ENCODE measurements at places on chromosomes 6 and 20. TPM values are rescaled to one million over a fixed set of nuclear protein-coding genes. Genes with fewer than 3 reads are reported as not detected.

- no peaks in the 10 kb centered on the region for H3K27me3 ChIP-seq
- no peak overlapping the region for H3K4me3 ChIP-seq
- H3K36me3 ChIP-seq: no peaks in the 10 kb centered on the region
- DNase-seq: no peak
These were observed 507.6 kb downstream of the HAO1 start for GRCh38 chr20:7432612-7433011.

DNA sequence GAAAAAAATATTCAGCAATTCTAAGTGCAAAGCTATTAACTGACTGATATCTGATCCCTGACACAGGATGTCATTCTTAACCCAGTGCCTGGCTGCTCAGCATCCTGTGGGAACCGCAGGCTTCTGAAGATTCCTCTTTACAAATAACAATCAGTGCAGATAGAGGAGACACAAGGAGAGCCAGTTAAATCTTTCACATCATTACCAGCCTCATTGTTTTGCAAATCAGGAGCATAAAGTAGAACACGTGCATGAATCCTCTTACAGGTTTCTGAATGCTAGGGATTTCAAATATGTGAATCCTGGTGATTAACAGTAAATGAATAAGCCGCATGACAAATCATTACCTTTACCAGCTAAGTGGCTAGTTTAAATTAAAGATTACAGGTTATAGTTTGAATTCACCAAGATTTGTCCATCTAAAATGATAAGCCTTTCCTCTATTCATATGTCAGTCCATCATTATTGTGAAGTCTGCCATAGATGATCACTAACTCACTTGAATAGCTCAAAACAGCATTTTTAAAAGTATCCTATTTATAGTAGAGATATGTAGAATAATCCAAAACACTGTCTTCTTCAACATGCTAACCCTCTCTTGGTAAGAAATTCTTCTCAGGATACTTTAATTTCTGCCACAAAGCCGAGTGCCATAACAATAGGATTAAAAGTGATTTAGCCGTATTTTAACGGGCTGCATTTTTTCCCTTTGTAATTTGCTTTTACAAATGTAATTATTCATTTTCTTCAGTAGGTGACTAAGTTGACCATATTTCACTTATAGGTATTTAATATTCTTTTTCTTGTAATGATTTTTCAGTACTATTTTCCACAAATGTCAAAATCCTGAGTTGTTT lies 367.3 kb upstream of the EPHA7 start:
- H3K4me3 ChIP-seq: no peak overlapping the region
- DNase-seq: no peak
- H3K27ac ChIP-seq: no peak overlapping the region
- H3K27me3 ChIP-seq: no peaks in the 10 kb centered on the region

GRCh38 chr20:52076164-52076563 lies 115.4 kb downstream of the ZFP64 start:
- H3K27me3 ChIP-seq: no peaks in the 10 kb centered on the region
- no peak overlapping the region for H3K4me3 ChIP-seq
- no peak overlapping the region for H3K27ac ChIP-seq
- no peak for DNase-seq
- H3K4me1 ChIP-seq: peaks cover 3% of the 10 kb centered on the region

Gene UBD
- 3.1 TPM for total RNA-seq

- DNase-seq: peak; percentile 87
- no peaks in the 10 kb centered on the region for H3K27me3 ChIP-seq
- peak overlapping the region; percentile 93 for H3K4me3 ChIP-seq
- no peaks in the 10 kb centered on the region for H3K36me3 ChIP-seq
These were observed 41.9 kb upstream of the HFE start for GRCh38 chr6:26045065-26045927.

DNA sequence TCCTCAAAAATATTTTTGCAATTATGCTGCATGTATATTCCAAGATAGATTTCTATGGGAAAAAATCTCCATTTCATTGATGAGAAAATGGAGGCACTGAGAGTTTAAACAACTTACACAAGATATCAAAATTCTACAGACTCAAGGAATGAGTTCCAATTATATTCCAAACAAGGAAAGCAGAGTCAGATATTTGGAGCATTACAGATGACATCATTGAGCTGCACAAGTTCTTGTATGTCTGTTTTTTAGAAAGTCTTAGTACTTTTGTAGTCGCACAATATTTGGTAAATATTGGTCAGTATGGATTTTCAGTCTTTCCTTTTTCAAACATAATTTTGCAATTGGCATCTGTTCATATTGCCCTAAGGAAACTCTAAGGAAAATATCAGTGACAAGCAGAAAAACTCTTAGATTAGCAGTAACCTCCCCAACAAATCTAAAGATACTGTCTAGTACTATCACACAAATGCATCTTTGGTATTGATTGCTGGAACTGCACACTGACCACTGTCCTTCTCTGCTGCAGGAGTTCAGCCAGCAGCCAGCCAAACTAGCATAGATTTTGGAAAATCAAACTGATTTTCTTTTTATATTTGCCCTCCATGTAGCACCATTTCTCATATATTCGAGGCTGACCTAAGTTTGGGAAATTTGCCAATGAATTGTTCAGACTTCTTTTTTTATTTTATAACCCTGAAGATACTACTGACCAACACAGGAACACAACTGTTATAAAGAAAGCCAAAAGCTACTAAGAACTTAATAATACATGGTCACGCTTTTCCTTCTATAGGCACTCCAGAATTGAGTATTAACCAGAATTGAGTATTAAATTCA lies 51.7 kb upstream of the TBX18 start:
- no peaks in the 10 kb centered on the region for H3K36me3 ChIP-seq
- H3K27ac ChIP-seq: no peak overlapping the region
- H3K4me3 ChIP-seq: no peak overlapping the region
- H3K27me3 ChIP-seq: no peaks in the 10 kb centered on the region
- DNase-seq: no peak

DNA sequence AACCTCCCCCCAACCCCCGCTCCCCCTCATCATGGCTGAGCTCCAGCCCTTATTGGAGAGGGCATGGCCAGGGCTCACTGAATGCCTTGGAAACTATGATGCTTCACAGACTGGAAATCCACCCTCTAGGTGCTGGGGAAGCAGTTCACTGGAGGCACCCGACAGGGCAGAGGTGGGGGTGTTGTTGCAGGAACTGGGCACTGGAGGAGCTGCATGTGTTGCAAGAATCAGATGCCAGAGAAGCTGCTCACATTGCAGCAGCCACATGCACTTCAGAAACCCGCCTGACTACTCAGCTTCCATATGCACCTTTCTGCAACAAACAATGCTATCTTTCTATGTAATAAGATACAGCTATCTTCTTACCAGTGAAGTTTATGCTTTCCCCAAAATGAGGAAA lies 7.9 kb upstream of the TBPL1 start:
- H3K27me3 ChIP-seq: peaks cover 17% of the 10 kb centered on the region
- no peak overlapping the region for H3K4me3 ChIP-seq
- no peaks in the 10 kb centered on the region for H3K36me3 ChIP-seq
- H3K27ac ChIP-seq: no peak overlapping the region
- no peak for DNase-seq
- H3K4me1 ChIP-seq: no peaks in the 10 kb centered on the region

Gene SLC22A16
- total RNA-seq: not detected

Gene TGM2
- total RNA-seq: 0.81 TPM

DNA sequence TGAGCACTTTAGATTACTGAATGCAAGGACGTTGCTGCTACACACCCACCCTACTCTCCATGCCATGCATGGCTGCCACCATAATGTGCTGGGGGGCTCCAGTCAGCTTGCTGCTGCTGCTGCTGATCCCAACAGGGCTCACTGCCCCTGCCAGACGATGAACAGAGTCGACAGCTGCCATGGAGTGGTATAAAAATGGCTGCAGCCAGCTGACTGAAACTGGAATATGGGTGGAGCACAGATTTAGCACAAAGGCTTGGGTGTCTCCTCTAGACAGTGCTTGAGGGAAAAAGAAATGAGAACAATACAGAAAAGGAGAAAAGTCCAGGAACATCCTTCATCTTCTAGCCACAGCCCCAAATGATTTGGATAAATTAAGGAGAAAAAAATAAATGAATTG lies 150.7 kb downstream of the PDSS2 start:
- H3K27ac ChIP-seq: no peak overlapping the region
- H3K4me3 ChIP-seq: no peak overlapping the region
- no peaks in the 10 kb centered on the region for H3K36me3 ChIP-seq
- no peak for DNase-seq
- H3K4me1 ChIP-seq: peaks cover 5% of the 10 kb centered on the region
- no peaks in the 10 kb centered on the region for H3K27me3 ChIP-seq

DNA sequence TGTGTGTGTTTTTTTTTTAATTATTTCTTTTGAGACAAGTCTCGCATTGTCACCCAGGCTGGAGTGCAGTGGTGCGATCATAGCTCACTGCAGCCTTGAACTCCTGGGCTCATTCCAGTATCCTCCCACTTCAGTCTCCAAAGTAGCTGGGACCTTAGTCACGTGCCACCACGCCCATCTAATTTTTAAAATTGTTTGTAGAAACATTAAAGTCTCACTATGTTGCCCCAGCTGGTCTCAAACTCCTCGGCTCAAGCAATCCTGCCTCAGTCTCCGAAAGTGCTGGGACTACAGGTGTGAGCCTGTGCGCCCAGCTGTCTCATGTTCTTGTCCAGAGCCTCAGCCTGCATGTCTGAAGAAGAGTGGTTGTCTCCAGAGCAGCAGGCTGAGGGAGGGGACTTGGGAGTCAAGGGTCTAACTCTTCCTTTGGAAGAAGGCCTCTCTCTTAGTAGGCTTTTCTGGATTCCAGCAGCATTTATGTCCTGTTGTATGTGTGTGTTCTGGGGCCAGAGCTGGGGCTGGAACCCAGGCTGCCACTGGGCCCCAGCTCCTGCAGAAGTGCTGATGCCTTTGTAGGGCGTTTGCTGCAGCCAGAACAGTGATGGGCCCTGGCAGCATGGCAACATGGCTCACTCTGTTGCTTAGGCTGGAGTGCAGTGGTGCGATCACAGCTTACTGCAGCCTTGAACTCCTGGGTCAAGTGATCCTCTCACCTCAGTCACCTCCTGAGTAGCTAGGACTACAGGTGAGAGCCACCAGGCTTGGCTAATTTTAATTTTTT lies 5.4 kb downstream of the DNMT3B start:
- no peak overlapping the region for H3K27ac ChIP-seq
- H3K36me3 ChIP-seq: no peaks in the 10 kb centered on the region
- H3K4me1 ChIP-seq: peaks cover 8% of the 10 kb centered on the region
- H3K4me3 ChIP-seq: no peak overlapping the region
- no peaks in the 10 kb centered on the region for H3K27me3 ChIP-seq

Gene KDM1B
- total RNA-seq: 10.6 TPM

Gene ADGB
- not detected for total RNA-seq

DNA sequence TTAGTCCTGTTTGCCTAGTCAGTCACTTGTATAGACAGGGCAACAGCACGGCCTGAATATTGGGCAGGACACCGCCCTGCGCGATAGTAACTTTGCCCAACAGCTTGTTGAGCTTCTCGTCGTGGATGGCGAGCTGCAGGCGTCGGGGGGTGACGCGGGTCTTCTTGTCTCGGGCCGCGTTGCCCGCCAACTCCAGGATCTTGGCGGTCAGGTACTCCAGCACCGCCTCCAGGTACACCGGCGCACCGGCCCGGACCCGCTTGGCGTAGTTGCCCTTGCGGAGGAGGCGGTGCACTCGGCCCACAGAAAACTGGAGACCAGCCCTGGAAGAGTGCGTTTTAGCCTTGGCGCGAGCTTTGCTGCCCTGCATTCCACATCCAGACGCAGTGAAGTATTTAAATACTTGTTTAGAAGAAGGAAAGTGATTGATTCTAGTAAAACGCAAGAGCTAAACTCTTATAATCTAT lies 92.8 kb upstream of the BTN3A2 start:
- peaks cover 22% of the 10 kb centered on the region for H3K4me1 ChIP-seq
- no peaks in the 10 kb centered on the region for H3K36me3 ChIP-seq
- no peak overlapping the region for H3K27ac ChIP-seq
- DNase-seq: no peak
- no peak overlapping the region for H3K4me3 ChIP-seq
- H3K27me3 ChIP-seq: no peaks in the 10 kb centered on the region

Gene DOK5
- total RNA-seq: not detected

Gene LAMA4
- total RNA-seq: not detected

Gene HLA-DRB1
- 69.9 TPM for total RNA-seq

GRCh38 chr6:152573762-152574161 lies 63.4 kb downstream of the SYNE1 start:
- no peaks in the 10 kb centered on the region for H3K36me3 ChIP-seq
- DNase-seq: no peak
- H3K4me1 ChIP-seq: peaks cover 64% of the 10 kb centered on the region

Gene APOM
- total RNA-seq: 1.3 TPM

GRCh38 chr6:170178561-170179477 lies 112.1 kb downstream of the DLL1 start:
- H3K4me3 ChIP-seq: peak overlapping the region; percentile 34
- peaks cover 24% of the 10 kb centered on the region for H3K4me1 ChIP-seq
- H3K27ac ChIP-seq: peak overlapping the region; percentile 60
- H3K36me3 ChIP-seq: peaks cover 14% of the 10 kb centered on the region
- H3K27me3 ChIP-seq: peaks cover 22% of the 10 kb centered on the region
- DNase-seq: no peak

DNA sequence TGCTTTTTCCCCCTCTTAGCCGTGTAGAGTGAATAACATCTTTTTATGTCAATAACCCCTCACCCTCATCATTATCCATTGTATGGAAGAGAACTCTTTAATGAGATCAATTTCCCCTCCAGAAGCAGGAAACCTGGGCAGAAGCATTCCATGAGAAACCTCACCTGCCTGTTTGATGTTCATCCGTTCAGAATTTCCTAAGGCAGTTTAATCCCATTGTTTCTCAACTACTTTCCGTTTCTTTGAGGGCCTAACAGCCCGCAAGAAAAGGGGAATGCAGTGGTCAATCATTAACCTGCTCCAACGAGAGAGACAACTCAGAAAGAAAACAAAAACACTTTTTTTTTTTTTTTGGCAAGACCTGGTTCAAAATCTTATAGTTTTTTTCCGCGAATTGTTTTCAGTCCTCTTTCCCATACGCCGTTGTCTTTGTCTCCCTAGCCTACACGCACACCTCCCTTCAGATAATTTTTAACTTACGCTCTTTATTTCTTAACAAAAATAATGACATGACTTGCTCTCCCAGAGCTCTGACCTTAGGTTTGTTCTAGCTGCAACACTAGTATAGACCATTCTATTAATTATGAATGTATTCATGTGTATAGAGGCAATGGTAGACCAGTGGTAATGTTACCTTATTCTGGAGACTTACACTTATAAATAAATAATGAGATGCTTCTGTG lies 25.6 kb upstream of the ID4 start:
- no peaks in the 10 kb centered on the region for H3K36me3 ChIP-seq
- H3K4me3 ChIP-seq: no peak overlapping the region
- no peaks in the 10 kb centered on the region for H3K4me1 ChIP-seq
- no peak for DNase-seq
- H3K27me3 ChIP-seq: peaks cover 30% of the 10 kb centered on the region

Gene OVOL2
- total RNA-seq: not detected

DNA sequence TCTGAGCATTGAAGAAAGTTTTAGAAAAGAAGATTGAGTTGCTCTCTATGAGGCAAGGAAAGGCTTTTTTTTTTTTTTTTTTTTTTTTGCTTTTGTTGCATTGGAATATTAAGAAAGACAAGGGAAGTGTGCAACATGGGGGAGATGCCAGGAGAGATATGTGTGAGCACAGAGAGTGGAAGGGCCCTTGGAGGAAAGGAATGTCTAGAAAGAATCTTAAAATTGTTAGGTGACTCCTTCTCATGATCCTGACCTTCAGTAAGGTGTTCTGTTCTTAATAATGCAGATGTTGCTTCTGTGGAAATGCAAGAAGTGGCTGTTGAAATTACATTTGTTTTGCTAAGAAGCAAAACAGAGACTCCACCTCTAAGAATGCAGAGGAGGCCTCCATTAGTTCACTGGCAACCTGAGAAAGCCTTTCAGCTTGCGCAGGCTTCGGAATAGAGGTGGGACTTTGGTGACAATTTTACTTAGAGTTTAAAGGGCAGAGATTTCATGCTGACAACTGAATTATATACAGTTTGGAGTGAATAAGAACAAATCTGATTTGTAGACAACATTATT lies 118.0 kb upstream of the ASCC3 start:
- DNase-seq: no peak
- H3K4me1 ChIP-seq: no peaks in the 10 kb centered on the region
- no peaks in the 10 kb centered on the region for H3K27me3 ChIP-seq
- H3K27ac ChIP-seq: no peak overlapping the region
- no peak overlapping the region for H3K4me3 ChIP-seq
